ENCODE measurements at places on chromosomes 11 and 22.

DNA sequence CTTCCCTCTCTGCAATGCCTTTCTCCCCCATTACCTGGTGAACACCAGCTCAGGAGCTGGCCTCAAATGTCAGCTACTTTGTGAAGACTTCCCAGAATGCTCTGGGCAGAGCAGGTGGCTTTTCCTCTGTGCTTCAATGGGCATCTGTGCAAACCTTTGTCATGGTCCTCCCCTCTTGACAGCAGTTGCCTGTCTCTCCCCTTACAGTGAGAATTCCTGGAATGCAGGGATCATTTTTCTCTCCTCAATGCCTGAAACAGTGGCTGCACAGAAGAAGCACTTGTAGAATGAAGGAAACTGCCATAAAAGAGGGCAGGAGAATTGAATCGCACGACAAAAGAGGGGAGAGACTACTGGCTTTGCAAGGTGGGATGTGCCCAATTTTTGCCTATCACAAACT, 92.8 kb upstream of the NARS2 start:
- no peak for DNase-seq

GRCh38 chr11:19785265-19785664, 72.6 kb downstream of the NAV2 start:
- no peak for DNase-seq

DNA sequence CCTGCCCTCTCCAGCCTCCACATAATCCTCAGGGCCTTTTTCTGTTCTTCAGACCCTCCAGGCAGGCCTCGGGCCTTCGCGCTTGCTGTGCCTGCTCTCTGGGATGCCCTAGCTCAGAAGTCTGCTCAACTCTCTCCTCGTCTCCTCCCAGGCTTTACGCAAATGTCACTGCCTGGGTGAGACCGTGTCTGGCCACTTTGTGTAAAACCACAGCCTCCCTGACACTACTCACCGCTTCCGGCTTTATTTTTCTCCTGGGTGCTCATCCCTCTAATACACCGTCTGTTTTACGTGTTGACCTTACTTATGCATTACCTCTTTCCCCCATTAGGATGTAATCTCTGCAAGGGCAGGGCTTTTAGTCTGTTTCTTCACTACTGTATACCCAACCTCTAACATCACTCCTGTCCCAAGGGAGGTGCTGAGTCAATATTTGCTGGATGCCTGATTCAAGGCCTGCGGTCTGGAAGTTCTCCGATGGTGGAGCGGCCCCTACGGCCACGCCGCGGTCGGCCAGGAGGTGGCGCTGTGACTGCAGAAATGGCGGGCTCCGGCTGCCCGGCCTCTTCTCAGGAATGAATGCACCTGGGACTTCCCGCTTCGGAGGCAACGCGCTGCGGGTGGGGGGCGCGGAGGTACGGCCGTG, 58.2 kb upstream of the THY1 start:
- DNase-seq = peak; percentile 76

GRCh38 chr11:10514709-10515108, 26.3 kb downstream of the RNF141 start:
- DNase-seq = no peak

DNA sequence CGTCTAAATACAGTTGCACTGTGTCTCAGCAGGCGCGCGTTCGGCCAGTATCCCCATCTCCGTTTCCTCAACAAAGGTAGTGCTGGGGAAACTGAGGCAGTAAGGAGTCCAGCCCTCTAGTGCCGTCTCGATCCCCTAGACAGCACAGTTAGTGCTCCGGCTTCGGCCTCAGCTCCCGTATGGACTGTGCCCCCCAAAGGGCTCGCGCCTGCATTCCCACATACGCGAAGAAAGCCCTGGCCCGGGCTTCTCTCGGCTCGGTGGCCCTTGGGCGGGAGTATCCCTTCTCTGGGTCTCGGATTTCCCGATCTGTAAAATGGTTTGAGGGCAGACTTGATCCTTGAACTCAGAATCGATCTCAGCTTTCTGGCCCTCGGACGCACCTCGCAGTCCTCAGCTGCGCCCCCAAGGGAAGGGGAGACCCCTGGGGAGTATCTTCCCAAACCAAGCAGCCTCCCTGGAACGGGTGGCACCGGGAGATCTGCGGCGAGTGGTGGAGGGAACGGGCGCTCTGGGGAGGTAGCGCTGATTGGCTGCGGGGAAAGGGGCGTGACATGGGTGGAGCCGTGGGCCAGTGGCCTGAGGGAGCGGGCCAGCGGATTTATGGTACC, 759 bp upstream of the PEX16 start:
- DNase-seq = peak; percentile 77

GRCh38 chr11:11177156-11177808, 175.8 kb downstream of the CSNK2A3 start:
- DNase-seq = no peak

DNA sequence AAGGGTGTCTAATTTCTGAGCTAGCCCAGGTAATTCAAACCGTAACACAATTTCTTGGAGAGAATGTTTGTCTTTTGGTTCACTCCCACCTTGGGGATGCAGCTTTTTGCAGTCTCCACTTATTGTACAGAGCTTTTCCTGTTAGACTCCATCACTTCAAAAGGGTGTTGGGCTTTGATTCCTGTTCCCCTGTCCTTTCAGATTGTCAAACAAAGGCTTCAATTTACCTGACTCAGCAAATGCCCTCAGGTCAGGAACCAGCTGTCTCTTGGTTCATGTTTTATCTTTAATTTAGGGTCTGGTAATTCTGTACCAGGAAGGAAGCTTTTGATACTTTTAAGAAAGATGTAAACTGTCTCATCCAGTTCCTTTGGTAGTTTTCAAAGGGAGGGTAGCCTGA, 880.6 kb downstream of the NTM start:
- DNase-seq = no peak

- no peak for DNase-seq
These were observed 7.5 kb downstream of the ASCC2 start for GRCh38 chr22:29830585-29830984.

DNA sequence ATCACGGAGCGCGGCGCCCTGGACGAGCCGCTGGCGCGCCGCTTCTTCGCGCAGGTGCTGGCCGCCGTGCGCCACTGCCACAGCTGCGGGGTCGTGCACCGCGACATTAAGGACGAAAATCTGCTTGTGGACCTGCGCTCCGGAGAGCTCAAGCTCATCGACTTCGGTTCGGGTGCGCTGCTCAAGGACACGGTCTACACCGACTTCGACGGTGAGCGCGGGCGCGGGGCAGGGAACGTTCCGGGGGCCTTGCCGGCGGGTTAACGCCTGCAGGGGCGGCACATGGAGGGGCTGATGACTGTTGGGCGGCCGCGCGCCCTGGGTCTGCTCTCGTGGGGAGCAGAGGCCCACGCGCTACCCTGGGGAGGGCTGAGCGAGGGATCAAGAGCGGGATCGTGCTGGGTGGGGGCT, 1.0 kb downstream of the PIM3 start:
- DNase-seq = no peak

DNA sequence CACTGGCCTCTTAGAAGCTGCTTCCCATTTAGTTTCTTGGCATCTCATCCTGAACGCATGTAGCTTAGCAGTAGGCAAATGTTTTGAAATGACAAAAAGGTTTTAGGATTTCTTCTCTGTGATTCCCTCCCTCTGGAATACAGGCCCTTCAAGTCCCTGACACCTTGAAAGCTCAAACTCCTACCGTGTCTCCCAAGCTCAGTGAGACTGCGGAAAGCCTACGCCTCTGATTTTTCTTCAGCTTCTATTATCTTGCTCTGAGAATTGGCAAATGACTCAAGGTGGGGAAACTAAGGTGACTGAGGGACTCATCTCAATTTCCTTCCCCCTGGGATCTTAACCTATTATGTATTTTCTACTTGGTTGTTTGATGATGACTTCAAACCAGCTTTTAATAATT, 130.3 kb downstream of the ENTHD1 start:
- DNase-seq = no peak

- peak; percentile 14 for DNase-seq
These were observed 123.8 kb upstream of the NTM start for GRCh38 chr11:131246663-131247062.

DNA sequence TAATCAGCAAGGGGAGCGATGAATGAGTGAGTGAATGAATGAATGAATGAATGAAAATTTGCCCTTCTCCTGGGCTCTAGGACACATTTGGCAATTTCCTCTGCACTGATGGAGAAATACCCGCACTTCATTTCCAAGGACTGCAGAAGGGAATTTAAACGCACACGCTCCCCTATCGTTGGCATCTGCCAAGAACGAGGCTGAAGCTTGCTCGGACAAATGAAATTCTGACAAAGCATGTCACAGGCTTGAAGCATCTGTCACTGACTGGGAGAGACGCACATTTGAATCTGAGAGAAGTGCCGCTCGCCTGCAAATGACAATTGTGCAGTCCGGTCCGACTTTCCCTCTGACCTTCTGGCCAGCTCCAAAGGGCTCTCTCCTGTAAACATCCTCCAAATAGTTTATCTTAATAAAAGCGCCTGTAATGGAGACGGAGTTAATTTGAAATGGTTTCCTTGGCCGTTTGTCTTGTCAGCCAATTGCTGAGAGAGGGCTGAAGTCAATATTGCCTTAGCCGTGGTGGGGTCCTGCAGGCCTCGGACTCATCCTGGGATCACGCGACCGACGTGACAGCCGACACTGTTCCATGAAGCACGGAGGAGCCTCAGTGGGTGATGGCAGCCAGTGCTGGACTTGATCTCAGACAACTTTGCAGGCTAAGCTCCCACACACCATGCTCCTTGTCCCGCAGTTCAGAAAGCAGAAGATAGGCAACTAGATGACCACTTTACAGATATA, 260.7 kb downstream of the MN1 start:
- DNase-seq = no peak

GRCh38 chr22:30649430-30650007, 13.9 kb downstream of the SLC35E4 start:
- DNase-seq = peak; percentile 92

- peak; percentile 47 for DNase-seq
These were observed 18.8 kb downstream of the CSNK1E start for GRCh38 chr22:38298312-38299005.

GRCh38 chr11:104925850-104926249, 27.6 kb upstream of the CASP12 start:
- no peak for DNase-seq

GRCh38 chr22:48366591-48366990, 1461.1 kb downstream of the BRD1 start:
- DNase-seq = no peak

GRCh38 chr11:33234397-33235190, 22.6 kb upstream of the HIPK3 start:
- DNase-seq = no peak

GRCh38 chr11:72081821-72082453, 1.3 kb downstream of the LRRC51 start:
- DNase-seq = no peak

- no peak for DNase-seq
These were observed 59.7 kb upstream of the RASD2 start for GRCh38 chr22:35480627-35481550.

- peak; percentile 68 for DNase-seq
These were observed 6.3 kb upstream of the KDELR3 start for GRCh38 chr22:38461414-38462081.

- no peak for DNase-seq
These were observed 86.1 kb upstream of the PARVA start for GRCh38 chr11:12291313-12291712.

DNA sequence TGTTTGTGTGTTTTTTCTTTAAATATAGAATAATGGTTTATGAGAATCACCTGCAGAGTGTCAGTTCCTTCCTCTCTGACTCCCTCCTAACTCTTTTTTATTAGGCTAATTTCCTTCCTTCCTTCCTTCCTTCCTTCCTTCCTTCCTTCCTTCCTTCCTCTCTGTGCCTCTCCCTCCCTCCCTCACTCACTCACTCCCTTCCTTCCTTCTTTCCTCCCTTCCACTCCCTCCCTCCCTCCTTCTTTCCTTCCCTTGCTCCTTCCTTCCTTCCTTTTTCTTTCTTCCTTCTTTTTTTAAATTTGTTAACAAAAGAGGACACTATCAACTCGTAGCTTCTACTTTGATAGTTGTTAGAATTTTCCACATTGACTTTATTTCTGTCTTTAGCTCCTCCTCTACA, 152.3 kb upstream of the SEZ6L start:
- no peak for DNase-seq

DNA sequence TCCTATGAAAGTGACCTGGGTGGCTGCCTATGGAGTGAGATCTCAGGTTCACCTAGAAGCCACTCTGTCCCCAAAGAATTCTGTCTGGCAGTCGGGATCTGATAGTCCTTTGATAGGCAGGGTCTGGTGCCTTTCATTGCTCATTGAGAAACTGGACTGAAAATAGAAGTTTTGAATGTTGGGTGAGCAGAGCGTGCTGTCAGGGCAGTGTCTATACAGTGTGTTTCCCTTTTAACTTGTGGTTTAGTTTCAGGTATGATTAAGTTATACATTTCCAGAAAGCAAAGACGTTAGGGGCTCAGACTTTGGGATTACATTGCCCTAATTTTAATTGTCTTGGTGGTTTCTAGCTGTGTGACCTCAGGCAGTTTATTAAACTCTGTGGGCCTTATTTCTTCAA, 111.3 kb upstream of the PAX6 start:
- no peak for DNase-seq
